Fibroblast of the aortic adventitia (primary cell): ENCODE measurements at places on chromosomes 12 and 14. TPM values are rescaled to one million over a fixed set of nuclear protein-coding genes. Genes with fewer than 3 reads are reported as not detected.

- DNase-seq: peak; percentile 59
These were observed 166.9 kb upstream of the LRIG3 start for GRCh38 chr12:59087077-59087673.

GRCh38 chr12:19129486-19130223 is at the start of gene PLEKHA5:
PLEKHA5 (plus strand) TSS chr12:19129733; CDS start chr12:19129800, 67 bp downstream.
- peak; percentile 57 for DNase-seq

DNA sequence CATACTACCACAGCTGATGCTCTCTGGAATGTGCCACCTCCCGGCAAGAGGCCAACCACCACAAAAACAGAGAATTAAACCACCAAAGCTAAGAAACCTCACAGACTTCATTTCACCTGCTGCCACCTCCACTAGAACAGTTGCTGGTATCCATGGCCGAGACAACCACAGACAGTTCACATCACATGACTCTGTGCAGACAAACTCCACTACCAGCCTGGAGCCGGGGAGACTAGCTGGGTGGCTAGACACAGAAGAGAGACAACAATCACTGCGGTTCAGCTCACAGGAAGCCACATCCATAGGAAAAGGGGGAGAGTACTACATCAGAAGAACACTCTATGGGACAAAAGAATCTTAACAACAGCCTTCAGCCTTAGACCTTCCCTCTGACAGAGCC is 78.2 kb downstream of the RALGAPA1 start:
- DNase-seq: no peak

The ASPG gene
- total RNA-seq: not detected in 2 replicates

- peak; percentile 42 for DNase-seq
These were observed 30.6 kb upstream of the TSPAN9 start for GRCh38 chr12:3046441-3047200.

DNA sequence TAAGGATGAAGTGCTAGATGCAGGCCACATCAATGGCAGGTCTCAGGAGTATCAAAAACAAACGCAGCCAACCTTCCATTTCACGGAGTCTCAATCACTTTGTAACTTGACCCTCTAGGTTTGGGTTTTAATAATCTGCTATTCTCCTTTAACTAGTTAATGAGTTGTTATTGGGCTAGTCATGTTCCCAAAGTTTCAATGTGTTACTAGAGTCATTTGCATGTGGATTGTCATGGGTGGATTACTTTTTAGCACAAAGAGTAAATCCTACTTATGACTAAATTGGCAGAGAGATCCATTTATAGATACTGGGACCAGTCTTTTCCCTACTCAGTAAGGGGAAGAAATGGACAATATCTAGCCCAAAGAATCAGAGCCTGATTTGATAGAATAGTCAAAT is 151.0 kb downstream of the BCAT1 start:
- DNase-seq: no peak

GRCh38 chr14:25396128-25396527 is 346.2 kb upstream of the STXBP6 start:
- peak; percentile 1 for DNase-seq

The C12orf54 gene
- not detected in 2 replicates for total RNA-seq

DNA sequence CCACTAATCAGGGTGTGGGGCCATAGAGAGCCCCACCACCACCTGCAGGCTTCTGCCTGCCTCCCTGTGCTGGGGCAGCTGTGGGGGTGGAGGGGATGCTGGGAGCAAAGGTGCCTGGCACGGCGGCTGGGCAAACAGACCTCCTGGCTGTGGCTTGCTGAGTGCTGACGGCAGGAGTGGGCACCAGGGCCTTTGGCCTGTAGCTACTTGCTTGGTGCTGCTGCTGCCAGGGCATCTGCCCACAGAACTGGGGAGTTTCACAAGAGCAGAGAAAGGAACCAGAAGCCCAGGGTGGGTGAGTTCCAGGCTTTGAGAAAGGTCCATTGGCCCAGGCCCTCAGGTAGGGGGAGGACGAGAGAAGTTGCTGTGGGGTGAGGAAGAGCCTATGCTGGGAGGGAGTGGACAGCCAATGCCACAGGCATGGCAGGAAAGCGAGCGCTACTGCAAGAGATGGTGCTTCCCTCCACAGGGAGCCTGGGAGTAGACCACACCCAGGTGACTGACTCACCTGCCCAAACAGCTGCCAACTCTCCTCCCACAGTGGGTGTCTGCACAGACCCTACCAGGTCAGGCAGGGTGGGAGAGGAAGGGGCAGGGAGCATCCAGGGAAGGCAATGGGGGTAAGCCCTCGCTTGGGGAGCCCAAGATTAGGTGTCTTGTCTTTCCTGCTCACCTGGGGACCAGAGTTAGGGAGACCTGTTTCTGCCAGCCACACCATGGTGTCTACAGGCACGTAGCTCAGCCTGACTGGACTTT is 39.0 kb upstream of the HDAC7 start:
- DNase-seq: no peak

- DNase-seq: no peak
These were observed 55.4 kb downstream of the GRIP1 start for GRCh38 chr12:66623455-66623854.
